GM18507 (cell line): ENCODE measurements at places on chromosomes 7 and 10.

DNA sequence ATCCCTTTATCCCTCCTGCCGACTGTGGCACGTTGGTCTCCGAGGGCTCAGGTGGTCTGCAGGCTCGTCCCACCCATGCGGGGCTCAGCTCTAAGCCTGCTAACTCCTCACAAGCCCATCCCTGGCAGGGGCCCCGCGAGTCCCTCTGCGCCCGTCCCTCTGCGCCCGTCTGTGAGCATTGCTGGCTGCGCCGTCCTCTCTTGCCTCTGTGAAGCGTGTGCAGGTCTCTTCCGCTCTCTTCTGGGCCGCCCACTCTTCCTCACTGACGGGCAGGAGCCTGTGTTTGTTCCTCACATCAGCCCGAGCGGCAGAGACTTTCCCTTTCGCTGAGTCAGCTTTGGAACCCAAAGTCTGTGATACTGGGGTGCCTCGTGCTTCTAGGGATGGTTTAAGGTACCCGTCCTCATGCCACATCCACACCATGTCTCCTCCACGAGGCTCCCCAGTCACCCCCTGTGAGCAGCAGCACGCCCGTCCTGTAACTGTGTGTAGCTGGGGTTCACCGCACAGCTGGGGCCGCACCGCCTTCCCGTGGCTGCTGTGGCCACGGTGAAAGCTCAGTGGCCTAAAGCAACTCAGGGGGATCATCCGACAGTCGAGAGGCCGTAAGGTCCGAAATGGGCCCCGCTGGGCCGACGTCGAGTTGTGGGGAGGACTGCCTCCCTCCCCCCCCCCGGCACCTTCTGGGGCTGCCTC lies 35.5 kb downstream of the ADGRA1 start:
- DNase-seq = no peak

DNA sequence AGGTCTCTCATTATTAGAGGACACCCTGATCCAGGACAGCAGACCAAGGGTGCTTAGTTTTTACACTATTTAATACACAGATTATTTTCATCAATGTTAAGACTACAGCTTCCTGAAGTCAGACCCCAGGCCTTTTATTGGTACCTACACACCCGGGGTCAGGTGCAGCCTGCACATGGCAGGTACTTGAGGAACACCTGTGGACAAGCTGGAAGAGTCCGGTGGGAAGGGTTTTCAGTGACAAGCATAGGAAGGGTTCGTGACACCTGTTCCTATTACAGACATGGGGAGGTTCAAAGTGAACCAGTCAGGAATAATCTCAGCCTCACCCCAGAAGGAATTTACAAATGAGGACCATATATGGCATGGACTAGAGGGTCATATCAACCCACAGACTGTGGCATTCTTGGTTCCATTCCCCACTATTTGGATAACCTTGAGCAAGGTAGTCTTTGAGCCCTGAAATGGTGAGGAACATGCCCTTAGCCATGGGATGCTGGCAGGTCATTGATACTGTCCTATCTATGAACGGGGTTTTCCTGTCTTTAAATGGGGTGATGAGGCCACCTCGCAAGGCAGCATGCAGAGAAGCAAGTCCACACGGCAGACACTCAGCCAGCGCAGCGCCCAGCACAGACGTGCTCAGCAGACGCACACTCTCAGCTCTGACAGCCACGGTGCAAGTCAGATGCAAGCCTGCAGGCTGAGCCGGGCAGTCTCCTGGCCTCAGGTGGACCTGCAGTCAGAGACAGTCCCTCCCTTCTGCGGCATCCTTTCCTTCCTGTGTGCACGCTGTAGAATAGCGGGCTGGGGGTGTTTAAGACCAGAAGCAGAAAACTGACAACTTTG lies 624.9 kb downstream of the PTPRN2 start:
- DNase-seq = no peak

DNA sequence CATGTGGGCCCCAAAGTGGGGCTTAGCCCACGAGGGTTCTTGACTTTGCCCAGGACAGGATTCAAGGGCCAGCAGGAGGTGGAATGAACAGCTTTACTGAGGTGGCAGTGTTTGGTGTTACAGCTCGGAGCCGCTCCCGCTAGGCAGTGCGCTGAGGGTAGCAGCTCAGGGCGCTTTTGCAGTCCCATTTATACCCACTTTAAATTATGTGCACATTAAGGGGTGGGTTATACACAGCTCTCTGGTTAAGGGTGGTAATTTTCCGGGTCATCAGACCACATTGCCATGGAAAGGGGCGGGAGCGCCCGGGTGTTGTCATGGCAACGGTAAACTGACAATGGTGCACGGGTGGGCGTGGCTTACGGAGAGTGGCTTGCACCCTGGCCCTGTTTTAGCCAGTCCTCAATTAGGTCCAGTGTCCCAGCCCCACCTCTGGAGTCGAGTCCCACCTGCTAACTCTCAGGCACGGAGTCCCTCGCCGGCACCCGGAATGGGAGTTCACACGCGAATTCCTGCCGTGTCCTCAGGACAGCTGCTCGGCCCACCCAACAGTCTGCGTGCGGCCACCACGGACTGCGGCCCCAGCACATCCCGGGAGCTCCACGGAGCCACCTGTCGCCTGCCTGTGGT lies 58.2 kb upstream of the PDGFA start:
- DNase-seq = no peak

GRCh38 chr7:33958104-33958503 lies 52.8 kb downstream of the BMPER start:
- no peak for DNase-seq

DNA sequence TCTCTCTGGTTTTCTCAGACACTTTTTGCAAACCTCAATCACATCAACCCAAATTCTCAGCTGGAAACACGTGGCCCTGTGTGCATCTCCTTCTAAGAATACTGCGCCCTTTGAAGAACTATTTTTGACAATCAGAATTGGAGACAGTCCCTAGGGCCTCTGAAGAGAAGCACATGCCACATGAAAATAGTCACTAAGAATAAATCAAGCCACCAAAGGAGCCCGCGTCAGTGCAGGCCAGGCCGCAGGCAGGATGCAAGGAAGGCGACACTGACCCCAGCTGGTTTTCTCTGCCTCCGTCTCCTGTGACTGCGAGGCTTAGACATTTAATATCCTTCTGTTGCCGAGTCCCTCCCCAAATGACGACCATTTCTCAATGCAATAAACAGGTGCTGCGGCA lies 88.0 kb upstream of the ADAM12 start:
- no peak for DNase-seq

GRCh38 chr10:17502814-17503213 lies 48.4 kb upstream of the ST8SIA6 start:
- DNase-seq = no peak

DNA sequence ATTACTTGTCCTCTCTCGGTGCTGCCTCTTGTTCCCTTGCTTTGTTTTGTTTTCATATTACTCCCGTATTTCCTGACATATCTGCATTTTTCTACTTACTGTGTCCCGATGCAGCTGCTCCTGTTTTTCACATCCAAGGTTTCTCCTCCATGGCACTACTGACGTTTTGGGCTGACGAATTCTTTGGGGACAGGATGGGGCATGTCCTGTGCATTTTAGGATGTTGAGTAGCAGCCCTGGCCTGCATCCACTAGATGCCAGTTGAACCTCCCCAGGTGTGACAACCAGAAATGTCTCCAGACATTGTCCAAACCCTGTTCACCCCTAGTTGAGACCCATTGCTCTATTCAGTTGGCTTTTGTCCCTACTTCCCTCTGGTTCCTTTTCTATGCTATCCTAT lies 12.4 kb downstream of the ZNF789 start:
- no peak for DNase-seq

DNA sequence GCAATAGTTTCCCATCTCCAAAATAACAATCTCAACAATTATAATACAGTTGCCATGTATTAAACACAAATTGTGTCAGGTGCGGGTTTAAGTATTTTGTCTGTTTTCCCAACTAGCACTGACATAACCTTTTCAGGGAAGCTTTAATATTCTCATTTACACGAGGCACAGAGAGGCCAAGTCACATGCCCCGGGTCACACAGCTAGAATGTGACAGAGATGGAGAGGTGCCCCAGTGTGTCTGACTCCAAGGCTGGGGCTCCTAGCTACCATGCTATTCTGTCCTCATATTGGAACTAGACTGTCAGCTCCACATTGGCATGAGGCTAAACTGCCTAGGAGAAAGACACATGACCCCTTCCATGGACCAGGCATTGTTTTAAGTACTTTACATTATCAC lies 77.2 kb downstream of the COL13A1 start:
- DNase-seq = no peak
